ENCODE measurements at places on chromosomes 7 and 10.

DNA sequence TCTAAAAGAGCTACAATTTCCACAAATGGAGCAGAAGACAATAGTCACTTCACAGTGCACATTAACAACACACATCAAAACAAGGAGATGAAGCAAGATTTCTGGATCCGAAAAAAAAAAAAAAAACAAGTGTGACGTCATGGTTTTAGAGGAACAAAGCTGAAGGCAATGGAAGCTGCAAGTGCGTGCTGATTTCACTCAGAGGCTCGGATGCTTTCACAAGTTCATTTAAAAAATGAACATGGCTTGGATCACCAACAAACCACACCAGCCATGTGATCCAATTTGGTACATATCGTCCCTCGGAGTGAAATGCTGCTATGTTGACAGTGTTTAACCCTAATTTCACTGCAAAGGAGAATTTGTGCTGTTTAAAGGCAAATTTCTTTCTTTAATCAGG lies 337.0 kb upstream of the PRKCQ start:
- DNase-seq = no peak

- no peak for DNase-seq
Observed at GRCh38 chr7:96052860-96053470, 268.9 kb downstream of the SLC25A13 start.

DNA sequence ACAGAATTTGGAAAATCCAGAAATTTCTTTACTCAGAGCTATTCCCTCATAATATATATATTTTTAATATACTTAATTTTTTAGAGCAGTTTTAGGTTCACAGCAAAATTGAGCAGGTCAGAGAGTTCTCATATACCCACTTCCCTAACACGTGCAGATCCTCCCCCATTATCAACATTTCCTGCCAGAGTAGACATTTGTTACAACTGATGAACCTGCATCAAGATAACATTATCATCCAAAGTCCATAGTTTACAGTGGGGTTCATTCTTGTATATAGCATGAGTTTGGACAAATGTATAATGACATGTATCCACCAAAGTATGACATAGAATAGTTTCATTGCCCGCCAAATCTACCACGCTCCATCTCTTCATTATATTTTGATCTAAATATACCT lies 170.0 kb downstream of the PTEN start:
- DNase-seq = no peak

DNA sequence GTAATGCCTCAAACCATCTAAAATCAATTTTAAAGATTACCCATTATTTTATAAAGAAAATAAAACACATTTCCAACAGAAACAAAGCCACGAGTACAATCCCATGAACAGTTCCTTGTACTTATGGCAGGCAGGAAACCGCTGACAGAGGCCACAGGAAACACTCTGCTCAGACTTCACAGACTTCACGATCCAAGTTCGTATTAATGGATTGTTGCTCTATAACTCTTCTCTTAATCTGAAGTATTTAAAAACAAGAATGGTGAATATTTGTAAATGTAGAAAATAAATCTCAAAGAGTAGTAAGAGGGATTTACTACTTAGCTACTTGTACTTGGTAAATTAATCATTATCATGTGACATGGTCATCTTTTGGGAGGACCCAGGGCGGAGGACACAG lies 78.3 kb downstream of the SNX10 start:
- DNase-seq = no peak

- peak; percentile 39 for DNase-seq
Observed at GRCh38 chr10:5094265-5095205, at the start of gene AKR1C3. AKR1C3 (plus strand) TSS chr10:5094414; CDS start chr10:5094445, 31 bp downstream.

DNA sequence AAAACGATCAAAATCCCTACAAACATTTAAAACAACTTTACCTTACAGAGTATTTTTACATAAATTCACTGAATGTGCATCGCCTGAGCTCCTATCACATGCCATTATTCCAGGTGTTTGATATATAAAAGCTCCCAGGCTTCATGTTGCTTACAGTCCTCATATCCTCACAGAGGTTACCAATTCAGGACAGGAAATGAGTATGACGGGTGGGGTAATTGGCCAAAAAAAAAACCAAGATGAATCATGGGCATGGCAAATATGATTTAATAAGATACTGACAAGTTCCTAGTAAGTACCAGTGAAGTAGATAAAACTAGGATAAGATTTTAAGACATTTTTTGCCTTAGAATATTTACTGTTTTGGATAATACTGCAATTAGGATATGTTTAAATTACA lies 135.8 kb downstream of the KMT2E start:
- no peak for DNase-seq

DNA sequence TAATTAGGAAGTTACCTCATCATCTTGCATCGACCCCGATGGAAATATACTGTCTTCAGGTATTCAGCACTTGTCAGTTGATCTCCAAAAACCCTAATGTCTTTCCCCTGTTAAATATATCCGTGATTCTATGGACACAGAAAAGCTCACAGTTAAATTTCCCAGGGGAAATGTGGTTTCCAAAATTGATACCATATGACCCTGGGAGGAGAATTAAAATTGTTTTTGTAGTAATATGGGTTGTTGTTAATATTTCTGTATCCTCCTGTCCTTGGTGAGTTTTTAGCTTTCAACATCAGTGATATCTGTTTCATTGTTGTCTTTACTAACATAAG lies 132.1 kb downstream of the CELF2 start:
- DNase-seq = no peak

- no peak for DNase-seq
Observed at GRCh38 chr7:16416289-16417282, 4.8 kb downstream of the CRPPA start.

- no peak for DNase-seq
Observed at GRCh38 chr10:74548676-74549075, 277.7 kb upstream of the KAT6B start.

GRCh38 chr7:149666360-149666945 lies 106.9 kb downstream of the ZNF467 start:
- no peak for DNase-seq

DNA sequence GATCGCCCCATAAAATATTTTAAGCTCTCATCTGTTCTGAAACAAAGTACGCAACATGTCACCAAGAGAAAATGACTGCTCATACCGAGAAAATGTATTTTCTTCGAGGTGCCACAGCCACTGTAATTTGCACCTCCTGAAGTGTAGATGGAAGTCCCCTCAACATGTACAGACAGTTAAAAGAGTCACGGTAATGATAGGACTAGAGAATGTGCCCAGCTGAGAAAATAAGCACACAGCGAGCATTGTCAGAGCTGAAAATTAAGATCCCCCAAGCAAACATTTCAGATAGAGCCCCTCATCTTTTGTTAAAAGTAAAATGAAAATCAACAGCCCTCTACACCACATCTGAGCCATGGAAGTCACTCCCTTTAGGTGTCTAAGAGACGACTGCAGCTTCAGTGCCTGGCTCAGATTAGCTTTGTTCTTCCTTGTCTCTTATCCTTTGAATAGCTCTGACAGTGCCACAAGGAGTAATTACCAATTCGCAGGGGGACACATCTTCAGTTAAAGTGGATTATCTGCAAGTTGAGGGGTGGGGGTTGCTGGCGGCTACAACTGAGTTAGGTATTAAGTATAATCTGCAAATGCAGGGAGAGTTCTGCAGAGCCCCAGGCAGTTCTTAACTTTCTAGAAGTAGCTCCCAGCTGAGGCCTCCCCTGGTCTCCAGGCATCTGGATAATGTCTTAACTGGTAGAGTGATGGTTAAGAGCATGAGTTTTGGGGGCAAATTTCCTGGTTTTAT lies 222.7 kb upstream of the C7orf33 start:
- no peak for DNase-seq

- DNase-seq = no peak
Observed at GRCh38 chr7:75967487-75967997, 26.9 kb downstream of the TMEM120A start.

- DNase-seq = no peak
Observed at GRCh38 chr7:26159243-26159642, 7.2 kb downstream of the NFE2L3 start.

DNA sequence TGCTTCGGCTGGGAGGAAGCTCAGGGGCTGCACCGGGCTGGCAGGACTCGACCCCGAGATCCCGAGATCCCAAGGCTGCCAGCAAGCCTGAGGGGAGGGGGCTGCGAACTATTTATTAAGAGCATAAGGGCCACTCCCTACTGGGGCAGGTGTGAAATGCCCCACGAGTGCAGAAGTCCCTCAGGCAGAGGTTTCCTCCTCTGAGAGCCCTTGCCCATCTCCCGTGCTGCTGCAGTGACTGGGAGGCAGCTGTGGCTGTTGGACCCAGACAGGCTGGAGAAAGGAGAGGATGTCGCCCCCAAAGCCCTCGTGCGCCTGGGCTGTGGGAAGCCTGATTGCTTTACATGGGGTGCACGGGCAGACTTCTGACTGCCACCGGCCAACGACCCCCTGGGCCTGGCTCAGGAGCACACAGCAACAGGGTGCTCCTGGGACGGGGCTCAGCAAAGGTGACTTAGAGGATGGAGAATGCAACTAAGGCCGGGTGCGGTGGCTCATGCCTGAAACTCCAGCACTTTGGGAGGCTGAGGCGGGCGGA lies 39.8 kb downstream of the RGS10 start:
- no peak for DNase-seq

- no peak for DNase-seq
Observed at GRCh38 chr7:128352636-128353035, 8.9 kb downstream of the PRRT4 start.

GRCh38 chr10:2929480-2930258 lies 137.7 kb upstream of the PFKP start:
- no peak for DNase-seq

GRCh38 chr7:5330288-5330687 lies 47.5 kb downstream of the SLC29A4 start:
- DNase-seq = no peak

- no peak for DNase-seq
Observed at GRCh38 chr10:42929993-42930392, 146.9 kb upstream of the RET start.

- DNase-seq = no peak
Observed at GRCh38 chr10:116427671-116428070, at the start of gene PNLIPRP3. PNLIPRP3 (plus strand) TSS chr10:116427847; CDS start chr10:116428013, 166 bp downstream.

GRCh38 chr10:90319188-90319914 lies 538.5 kb downstream of the HTR7 start:
- DNase-seq = no peak

GRCh38 chr7:151403764-151404163 lies 6.1 kb downstream of the WDR86 start:
- DNase-seq = no peak

DNA sequence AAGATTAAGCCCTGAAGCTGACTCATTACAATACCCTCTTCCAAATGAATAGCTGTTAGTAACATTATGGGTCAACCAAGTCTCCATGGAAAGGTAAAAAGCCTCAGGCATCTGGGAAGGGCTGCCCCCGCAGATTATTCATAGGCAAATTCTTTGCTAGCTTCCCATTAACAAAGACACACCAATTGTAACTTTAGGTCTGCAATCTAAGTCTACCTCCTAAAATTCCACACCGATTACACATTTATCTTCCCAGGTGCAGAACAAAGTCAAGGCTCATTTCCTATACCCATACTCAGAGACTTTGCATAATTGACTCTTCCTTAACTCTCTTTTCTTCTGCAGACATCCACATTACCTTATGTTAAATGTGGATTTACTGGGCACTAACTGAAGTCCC lies 826.3 kb upstream of the MBL2 start:
- no peak for DNase-seq

DNA sequence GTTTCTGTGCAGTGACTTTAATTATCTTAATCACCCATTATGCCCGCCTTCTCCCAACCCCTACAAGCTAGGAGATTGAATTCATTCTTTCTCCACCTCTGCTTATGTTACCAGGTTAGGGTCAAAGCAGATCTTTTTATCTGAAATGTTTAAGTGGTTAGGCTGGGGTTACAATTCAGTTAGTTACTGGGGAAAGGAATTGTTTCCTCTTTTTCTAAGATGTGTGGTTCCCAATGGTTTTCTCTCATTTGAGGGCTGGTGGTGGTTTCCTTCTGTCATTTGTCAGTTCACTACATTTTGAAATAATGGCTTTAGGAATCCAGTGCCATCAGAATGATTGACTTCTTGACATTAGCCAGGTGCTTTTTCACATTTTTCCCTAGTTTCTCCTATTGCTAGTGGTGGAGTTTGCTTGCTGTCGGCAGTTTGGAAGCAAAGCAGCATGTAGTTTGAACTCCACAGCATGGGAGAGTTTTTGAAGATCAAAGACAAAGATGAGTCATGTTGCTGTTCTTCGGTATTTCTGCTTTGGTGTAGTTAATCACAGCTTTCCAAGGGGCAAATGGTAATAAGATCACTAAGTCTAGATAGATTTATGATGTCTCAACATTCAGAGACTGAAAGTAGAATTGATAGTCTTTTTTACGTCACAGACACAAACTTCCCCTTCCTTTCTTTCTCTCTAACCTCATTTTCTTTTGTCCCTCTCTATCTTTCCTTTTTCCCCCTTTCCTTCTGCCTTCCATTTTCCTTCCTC lies 168.2 kb downstream of the SND1 start:
- no peak for DNase-seq

DNA sequence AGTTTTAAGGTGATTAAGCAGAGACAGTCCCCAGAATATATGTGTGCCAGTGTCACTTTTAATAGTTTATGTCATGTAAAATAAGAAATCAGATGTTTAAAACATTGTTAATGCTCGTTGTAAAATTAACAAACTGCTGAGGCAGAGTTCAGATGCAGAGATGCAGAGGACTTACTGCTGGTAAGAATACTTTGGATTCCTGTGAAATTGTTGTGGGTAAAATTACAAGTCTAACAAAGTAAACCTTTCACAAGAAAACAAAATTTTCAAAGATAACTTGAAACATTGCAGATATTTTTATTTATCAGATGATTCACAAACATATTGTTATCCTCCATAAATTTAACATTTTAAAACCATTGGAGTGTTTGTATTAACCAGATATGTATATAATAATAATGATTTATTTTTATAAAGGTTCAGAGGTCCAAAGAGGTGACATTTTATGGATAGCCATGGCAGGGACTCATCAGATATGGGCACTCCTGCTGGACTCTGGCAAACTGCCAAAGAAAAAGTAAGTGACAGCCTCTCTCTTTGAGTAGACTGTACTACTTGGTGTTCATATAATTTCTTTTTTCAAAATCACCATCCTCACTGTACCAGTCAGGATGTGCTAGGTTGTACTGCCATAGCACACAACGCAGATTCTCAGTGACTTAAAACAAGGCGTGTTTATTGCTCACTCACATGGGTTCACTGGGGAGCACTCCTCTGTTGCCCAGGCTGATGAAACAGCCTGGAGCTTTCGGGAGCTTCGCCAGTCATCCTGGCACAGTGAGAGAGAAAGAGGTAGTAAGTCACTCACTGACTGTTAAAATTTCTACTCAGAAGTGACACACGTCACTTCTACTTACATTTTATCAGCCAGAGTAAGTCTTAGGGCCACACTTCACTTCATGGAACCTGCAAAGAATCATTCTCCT lies 43.5 kb downstream of the NHLRC2 start:
- DNase-seq = no peak

DNA sequence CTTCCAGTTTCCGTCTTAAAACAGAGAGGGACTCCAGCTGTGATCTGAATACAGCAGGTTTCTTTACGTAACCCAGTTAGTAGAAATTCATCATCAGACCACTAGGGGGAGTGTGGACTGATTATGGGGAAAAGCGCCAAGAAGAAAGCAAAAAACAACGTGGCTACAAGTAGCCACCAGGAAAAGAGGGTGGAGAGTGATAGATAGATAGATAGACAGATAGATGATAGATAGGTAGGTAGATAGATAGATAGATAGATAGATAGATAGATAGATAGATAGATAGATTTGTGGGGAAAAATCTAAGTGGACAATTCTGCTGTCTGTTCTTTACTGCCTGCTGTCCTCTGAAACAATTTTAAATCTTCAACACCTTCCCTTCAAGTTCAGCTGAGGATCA lies 12.7 kb upstream of the AKR1B10 start:
- peak; percentile 14 for DNase-seq

GRCh38 chr10:123796736-123797135 lies 94.9 kb downstream of the CPXM2 start:
- no peak for DNase-seq

- no peak for DNase-seq
Observed at GRCh38 chr7:1100386-1100785, 12.5 kb downstream of the GPER1 start.
